ENCODE measurements at places on chromosomes 11 and 22.

- DNase-seq: peak; percentile 49
Observed at GRCh38 chr11:27700351-27701301, at the start of gene BDNF. Gene BDNF, minus strand, starts transcription at chr11:27700455. Its CDS starts 41,891 bp downstream, at chr11:27658564.

- DNase-seq: no peak
Observed at GRCh38 chr11:45560913-45561281, 104.5 kb downstream of the CHST1 start.

GRCh38 chr22:49961601-49962011 is 1.0 kb downstream of the PIM3 start:
- peak; percentile 49 for DNase-seq

GRCh38 chr11:73729594-73730206 is 31.2 kb downstream of the RAB6A start:
- DNase-seq: peak; percentile 28

DNA sequence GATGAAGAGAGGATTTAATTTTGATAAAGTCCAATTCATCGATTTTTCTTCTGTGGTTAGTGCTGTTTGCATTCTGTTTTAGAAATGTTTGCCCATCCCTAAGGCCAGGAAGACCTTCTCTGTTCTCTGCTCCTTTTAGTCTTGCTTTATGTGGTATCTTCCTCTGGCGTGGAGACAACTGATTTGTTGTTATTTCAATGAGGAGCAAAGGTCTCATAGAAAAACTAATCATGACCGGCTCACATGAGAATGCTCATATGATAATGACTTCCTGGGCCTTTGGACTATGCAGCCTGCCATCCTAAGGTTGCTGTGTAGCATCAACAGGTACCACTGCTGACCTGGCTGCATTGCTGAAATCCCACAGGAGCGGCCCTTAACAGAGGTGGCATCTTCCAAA is 19.8 kb downstream of the SCGB1A1 start:
- no peak for DNase-seq

- peak; percentile 74 for DNase-seq
Observed at GRCh38 chr22:42444077-42444904, 12.1 kb upstream of the NFAM1 start.

DNA sequence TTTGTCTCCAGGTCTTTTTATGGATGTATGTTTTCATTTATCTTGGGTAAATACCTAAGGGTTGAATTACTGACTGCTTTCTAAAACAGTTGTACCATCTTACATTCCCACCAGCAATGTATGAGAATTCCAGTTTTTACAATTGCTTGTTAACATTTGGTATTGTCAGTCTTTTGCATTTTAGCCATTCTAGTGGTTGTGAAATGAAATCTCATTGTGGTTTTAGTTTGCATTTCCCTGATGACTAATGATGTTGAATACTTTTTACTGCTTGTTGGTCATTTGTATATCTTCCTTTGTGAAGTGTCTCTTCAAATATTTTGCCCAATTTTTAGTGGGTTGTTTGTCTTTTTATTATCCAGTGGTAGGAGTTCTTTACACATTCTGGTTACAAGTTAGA is 92.8 kb downstream of the ARFGAP2 start:
- peak; percentile 13 for DNase-seq

- DNase-seq: no peak
Observed at GRCh38 chr11:120219938-120220746, 9.3 kb downstream of the OAF start.

DNA sequence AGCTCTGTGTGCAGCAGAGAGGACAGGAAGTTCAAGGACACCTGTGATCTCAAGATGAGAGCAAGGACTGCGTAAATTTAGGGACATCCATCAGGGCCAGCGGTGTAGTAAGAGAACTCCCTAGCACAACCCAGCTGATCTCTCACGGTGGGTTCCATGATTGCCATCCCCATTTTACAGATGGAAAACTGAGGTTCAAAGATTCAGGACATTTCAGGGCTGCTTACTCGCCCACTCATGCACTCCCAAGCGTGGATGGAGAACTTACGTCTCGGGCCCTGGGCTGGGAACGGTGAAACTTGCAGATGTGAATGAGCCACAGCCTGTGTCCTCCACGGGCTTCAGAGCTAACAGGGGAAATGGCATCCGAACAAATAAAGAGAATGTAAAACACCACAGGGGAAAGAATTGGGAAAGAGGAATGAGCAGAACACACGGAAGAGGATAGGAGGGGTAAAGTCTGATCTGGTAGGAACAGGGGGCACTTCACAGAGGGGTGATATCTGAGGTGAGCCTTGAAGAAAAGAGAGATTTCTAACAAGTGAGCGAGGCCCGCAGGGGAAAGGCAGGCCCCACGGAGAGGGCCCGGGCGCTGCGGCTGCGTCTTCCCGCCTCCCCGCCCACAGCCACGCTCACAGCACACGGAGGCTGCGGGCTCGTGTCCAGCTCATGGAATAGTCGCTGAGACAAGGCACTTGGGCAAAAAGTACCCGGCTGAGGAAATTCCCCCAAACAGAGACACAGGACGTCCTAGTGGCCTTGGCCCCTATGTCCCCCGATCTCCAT is 55.9 kb downstream of the RPUSD4 start:
- no peak for DNase-seq

DNA sequence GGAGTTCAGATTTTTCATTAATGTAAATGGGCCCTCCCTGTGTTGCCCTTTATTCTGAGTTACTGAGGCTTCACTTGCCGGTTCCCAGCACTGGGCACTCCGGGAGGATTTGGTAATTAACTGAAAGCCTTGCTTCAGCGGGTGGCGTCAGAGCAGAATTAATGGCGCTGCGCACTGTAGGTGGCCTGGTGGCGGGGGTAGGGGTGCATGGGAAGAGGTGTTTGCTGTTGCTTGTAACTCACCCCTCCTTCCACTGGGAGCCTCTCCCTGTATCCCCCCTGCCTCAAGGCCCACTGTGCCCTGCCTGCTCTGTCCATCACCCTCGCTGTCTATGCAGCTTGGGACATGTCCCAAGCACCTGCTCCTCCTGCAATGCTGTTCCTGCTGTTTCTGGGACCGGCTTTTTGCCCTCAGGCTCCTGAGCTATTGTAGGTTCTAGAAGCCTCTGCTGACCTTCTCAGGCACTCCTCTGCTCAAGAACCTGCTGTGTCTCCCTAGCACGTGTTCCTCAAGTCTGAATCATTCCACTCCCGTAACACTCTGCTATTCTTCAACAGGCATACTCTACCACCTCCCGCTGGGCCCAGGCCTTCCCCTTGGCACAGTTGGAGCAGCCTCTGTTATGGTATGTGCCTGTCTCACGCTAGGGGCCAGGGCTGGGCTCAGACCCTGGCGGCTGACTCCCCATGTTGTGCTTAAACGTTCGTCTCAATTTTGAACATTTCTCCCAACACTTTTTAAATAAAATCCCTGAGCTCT is 24.4 kb downstream of the ARHGAP8 start:
- DNase-seq: no peak

- DNase-seq: no peak
Observed at GRCh38 chr22:47888817-47889216, 1126.4 kb downstream of the TBC1D22A start.

DNA sequence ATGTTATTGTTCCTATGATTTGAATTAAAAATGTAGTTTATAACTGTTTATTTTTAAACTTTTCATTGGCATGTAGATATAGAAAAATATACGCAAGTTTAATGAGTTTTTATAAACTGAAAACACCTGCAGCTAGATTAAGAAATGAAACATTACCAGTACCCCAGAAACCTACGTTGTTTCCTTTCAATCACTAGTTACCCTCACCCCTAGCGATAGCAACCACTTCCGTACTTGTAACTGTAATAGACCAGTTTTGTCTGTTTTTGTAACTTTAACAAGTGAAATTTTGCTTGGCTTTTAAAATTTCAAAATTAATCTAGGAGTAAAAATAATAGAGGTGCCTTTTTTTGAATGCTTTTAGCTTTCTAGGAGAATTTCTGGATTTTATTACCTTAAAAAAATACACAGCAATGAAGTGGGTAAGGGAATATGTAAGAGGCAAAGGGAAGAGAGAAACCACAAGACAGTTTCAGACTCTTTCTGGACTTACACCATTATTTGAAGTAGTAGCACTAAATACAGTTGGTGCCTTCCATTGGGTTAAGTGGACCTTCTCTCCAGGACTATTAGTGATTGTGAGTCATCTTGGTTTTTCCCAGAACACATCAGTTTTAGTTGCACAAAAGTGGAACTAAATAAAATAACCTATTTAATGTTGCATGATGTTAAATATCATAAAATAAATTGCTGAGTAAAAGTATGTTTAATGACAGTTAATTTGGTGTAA is 18.7 kb upstream of the NAT10 start:
- no peak for DNase-seq

DNA sequence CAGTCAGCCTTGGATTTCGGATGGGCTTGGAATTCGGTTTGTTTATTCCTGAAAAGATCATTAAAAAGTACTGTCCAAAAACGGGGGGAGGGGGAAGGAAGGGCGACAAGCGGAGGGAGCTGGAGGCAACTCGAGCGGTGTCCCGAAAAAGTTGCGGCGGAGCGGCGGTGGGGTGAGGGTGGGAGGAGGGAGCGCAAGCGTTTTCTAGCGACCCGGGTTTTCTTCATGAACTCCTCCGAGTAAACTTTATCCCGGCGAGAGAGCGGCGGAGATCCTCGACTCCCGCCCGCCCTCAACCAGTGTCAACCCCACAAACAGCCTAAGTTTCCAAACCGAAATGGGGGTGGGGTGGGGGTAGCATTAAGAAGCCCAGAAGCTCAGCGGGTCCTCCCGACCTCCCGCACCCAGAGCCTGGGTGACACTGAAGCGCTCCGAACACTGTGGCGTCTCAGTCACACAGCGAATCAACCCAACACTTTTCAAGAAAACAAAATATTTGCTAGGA is 133.0 kb upstream of the C11orf58 start:
- DNase-seq: no peak

- no peak for DNase-seq
Observed at GRCh38 chr22:37665487-37665886, 7.0 kb downstream of the PDXP start.

DNA sequence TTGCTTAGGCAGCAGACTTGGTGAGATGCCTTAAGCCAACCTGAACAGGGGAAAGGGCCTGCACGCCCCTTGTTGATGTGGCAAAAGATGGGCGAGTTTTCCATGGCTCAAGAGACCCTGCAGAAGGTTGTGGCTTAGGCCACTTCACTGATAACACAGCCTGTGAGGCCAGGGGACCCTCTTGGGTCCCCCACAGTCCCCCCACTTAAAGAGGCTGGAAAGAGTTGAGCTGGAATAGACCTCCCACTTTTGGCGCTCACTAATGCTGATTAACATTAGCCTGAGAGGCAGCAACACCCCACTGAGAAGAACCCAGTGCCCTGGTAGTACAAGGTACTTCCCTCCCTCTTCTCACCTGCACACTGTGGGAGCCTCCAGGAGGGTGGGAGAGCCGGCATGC is 107.5 kb downstream of the TRIM29 start:
- no peak for DNase-seq

GRCh38 chr11:125300791-125301218 is 136.3 kb downstream of the PKNOX2 start:
- DNase-seq: peak; percentile 32

GRCh38 chr11:108512708-108513107 is 14.5 kb upstream of the POGLUT3 start:
- DNase-seq: no peak

GRCh38 chr22:47193606-47194329 is 431.3 kb downstream of the TBC1D22A start:
- no peak for DNase-seq

- no peak for DNase-seq
Observed at GRCh38 chr11:8650401-8650990, 32.0 kb downstream of the TRIM66 start.

DNA sequence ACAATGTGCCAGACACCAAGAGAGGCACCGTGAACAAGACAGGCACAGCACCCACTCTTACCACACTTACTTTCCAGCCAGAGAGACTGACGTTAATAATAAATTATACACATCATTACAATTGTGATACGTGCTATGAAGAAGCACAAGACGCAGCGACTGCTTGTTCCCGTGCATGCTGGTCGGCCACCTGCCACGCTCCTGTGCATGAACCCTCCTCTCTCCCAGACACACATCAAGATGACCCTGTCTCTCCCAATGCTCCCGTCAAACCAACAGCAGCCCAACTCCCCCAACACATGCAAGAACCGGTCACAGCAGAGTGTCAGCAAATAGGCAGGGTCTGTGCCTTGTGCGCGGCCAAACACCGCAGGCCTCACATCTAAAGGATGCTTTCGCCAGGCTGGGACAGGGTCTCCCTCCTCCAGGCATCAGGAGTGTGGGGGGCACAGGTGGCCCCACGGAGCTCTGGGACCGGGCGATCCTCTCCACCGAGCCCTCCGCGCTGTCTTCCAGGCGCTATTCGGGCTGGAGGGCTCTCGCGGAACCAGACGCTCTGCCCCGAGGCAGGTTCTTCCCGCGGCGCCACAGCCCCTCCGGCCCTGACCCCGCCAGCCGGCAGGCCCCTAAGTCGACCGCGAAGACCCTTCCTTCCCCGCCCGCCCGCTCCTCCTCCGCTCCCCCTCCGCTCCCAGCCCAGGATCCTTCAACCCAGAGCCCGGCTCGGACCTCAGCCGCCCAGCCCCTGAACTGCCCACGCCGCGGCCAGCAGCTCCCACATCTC is 533 bp downstream of the SERGEF start:
- peak; percentile 18 for DNase-seq

DNA sequence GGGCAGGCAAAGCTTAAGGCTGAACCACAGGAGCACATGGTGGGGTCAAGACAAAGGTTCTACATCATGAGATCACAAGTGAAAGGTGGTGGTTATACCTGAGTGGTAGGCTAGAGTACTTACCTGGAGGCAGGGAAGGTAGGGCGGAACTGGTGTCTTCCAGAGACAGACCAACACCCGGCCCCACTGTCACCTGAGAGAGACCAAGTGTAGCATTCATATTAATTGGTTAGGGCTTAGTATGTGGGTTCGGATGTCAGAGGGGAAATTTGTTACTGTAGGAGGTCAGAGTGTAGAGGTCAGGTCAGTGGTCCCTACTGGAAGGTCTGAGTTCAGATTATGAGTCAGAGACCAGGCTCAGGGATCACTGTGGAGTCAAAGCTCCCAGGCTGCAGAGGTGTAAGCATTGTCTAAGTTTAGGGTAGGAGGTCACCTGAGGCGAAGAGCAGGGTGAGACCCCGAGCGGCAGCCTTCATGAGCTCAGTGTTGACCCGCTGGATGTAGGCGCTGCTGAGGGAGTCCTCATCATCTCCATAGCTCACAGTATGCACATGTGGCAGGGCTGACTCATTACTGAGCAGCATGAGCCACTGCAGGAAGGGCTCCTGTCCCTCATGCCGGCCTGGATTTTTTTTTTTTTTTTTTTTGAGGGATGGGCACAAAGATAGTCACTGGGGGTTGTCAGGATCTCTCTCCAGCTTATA is 3.2 kb downstream of the TPP1 start:
- no peak for DNase-seq

- no peak for DNase-seq
Observed at GRCh38 chr11:96143041-96143521, 199.9 kb downstream of the MAML2 start.

GRCh38 chr11:8250434-8250833 is 13.2 kb downstream of the LMO1 start:
- DNase-seq: no peak

DNA sequence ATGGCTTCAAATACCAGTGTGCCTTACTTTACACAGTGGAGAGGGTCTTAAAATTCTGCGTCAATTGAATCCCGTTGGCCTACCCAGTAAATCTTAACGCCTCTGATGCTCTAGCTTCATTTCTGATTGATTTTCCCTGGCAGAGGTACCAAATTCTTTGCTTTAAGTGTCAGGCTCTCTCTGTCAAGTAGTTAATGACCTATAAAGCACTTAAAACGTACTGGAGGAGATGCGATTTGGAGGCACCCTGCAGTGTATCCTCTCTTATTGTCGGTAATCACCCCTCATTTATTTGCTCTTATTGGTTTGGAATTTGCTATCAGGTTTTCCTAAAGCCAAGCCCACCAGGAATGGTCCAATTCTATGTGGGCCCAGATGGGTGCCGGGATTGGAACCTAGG is 59.2 kb downstream of the NFAM1 start:
- DNase-seq: no peak
